ENCODE measurements at places on chromosomes 1 and 21.

GRCh38 chr1:51519865-51520699 lies 1.0 kb upstream of the EPS15 start:
- no peak for DNase-seq

DNA sequence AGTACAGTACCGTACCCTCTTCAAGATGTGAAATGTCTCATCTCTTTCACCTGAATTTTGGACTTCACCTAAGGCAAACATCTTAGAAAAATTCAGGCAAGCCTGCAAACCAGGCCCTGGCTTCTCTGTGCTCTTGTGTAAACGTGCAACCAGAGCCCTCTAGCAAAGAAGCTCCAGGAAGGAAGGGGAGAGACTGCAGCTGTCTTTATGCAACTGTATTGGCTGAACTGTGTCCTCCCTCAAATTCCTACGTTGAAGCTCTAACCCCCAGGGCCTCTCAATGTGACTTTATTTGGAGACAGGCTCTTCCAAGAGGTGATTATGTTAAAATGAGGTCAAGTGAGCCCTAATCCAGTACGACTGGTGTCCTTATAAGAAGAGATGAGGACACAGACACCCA lies 60.3 kb downstream of the SLC45A1 start:
- no peak for DNase-seq

DNA sequence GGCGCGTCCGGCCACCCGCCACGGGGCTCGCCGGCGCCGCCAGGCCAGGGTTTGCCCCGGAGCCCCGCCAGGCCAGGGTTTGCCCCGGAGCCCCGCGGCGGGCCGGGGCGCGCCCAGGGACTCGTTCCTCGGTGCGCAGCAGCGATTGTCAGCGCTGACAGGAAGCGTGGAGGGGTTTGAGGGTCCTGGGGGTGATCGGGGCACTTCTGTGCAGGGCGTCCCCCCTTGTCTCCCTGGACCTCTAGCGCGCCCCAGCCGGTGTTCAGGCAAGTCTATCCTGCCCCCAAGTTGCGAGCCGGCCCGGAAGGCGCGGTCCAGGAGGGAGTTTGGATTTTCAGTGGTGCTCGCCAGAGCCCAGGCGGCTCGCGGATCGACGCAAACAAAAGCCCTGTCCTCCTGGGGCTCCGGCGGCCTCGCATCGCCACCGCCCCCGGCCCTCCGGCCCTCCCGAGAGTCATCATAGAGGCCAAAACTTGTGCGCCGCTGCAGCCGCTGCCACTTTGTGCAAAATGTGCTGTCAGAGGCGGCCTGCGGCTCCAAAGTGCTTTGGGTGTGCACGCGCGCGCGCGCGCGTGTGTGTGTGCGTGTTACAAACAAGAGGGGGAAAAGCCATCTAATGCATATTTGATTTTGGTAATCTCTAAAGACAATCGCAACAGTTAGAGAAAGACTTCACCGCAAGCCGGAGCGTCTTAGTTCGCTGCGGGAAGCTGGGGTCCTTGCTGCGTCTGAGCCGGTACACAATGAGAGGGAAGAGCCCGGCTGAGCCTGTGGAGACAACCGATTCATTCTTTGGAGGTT lies 1.0 kb downstream of the ROR1 start:
- peak; percentile 34 for DNase-seq

- DNase-seq = peak; percentile 37
These were observed 456 bp upstream of the SMYD2 start for GRCh38 chr1:214280386-214281020.

DNA sequence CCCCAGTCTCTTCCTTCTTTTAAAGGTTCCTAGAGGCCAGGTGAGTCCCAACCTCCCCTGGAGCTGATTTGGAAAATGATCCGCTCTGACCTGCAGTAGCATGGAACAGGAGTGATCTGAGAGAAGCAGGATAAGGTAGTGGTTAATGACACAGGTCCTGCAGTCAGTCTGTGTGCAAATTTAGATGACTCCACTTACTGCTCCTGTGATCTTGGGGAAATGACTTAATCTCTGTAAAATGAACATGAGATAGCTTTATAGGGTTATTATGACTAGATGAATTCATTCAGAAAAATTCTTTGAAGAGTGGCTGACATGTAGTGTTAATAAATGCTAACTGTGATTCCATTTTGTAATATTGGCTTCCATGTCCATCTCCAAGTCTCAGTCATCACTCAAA lies 374.9 kb upstream of the CAMK1G start:
- no peak for DNase-seq

GRCh38 chr1:203199816-203200571 lies 13.5 kb upstream of the CHI3L1 start:
- DNase-seq = no peak

- DNase-seq = no peak
These were observed 30.0 kb upstream of the NRDC start for GRCh38 chr1:51908499-51908898.

GRCh38 chr1:165610866-165611265 lies 20.2 kb upstream of the MGST3 start:
- no peak for DNase-seq

- DNase-seq = no peak
These were observed 13.0 kb downstream of the EDARADD start for GRCh38 chr1:236407059-236407458.

DNA sequence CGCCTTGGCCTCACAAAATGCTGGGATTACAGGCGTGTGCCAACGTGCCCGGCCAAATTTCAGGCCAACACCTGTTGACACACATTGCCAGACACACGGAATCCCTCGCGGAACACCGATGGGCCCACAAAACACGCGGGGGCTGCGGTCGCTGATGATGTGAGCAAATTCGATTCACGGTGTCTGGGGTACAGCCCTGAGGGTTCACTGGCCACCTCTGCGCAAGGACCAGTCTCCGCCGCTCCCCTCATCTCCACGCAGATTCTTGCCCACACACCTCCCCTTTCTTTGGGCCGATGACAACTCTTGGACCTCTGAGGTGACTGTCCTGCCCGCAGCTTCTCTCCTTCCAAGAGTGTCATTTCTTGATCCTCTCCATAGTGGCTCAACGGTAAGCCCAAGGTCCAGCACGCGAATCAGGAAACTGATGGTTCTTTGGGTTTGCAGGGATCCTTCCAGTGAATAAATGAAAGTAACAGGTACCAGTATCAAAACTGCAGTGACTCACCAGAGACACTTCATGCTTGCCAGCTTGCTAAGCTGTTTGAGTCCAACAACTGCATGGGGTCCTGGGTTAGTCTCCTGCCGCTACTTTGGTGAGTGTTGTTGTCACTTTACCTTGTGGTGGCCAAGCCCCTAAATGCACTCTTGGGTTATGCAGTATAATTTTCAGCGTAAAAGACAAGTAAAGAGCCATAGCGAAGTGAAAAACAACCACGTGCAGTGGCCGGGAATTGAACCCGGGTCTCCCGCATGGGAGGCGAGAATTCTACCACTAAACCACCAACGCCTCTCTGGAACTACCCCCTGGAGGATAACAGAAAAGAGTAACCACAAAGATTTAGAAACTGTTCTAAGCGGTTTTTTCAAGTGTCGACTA lies 11.0 kb upstream of the RNU1-3 start:
- no peak for DNase-seq

- peak; percentile 46 for DNase-seq
These were observed 119.7 kb downstream of the HHAT start for GRCh38 chr1:210448297-210448892.

DNA sequence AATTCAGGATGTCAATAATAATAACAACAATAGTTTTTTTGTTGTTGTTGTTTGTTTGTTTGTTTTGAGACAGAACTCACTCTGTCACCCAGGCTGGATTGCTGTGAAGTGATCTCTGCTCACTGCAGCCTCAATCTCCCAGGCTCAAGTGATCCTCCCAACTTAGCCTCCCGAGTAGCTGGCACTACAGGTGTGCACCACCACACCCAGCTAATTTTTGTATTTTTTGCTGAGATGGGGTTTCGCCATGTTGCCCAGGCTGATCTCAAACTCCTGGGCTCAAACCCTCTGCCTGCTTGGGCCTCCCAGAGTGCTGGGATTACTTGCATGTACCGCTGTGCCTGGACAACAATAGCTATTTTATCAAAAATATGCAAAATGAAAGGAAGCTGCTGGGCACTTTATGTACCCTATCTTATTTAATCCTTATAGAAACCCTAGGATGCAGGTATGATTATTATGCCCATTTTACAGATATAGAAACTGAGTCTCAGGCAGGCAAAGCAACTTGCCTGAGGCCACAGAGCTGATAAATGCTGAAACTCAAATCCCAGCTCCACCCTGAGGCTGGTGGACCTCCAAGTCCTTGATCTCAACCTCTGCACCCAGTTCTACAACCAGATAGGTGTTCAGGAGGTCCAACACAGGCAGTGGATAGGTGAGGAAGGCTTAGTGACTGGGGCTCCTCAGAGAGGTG lies 57.4 kb upstream of the CTPS1 start:
- DNase-seq = no peak

DNA sequence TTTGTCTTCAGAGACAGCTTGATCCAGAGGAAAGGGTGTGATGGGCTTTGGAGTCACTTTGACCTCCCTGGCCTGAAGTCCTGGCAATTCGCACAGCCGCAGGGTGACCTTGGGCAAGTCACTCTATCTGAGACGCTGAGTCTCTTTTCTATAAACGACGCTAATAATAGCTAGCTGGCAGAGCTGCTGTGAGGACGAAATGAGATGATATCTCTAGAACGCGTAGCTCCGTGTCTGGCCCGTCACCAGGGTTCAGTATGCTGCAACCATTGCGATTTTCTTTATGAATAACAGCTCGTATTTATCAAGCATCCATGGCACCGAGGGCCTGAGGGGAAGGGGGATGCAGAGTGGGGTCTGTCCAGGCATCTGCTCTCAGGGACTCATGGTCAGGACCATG lies 58.7 kb downstream of the IGSF21 start:
- DNase-seq = no peak

- DNase-seq = no peak
These were observed 58.8 kb downstream of the MAP3K21 start for GRCh38 chr1:233386336-233386735.

DNA sequence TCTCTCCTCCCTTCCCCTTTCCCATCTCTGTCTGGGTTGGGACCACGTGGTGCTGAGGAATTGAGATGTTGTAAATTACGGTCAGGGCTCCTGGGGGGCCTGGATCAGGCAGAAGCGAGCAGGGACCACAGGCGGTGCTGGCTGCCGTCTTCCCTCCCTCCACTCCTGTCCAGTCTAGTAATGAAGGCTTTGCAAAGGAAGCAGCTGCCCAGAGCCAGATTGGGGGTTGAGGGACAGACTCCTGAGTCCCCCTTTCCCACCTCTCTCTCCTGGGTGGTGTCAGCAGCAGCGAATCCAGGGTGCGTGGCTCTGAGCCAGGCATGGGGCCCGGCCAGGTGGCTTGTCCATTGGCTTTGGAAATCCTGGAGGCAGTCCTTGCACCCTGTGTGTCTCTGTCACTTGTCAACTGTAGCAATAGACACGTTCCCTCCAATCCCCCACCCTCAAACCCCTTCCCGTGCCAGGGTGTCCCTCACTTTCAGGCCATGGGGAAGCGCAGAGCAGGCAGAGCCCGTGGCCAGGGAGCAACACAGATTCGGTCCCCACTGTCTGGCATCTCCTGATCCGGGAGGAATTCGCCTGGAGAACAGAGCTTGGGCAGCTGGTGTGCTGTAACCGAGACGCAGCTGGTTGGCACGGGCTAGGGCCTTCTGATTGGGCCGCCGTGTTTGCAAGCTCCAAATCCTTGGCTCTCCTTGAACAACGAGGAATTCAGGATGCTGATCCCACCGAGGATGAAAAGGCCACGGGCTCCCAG lies 64.8 kb upstream of the WNT4 start:
- DNase-seq = no peak

DNA sequence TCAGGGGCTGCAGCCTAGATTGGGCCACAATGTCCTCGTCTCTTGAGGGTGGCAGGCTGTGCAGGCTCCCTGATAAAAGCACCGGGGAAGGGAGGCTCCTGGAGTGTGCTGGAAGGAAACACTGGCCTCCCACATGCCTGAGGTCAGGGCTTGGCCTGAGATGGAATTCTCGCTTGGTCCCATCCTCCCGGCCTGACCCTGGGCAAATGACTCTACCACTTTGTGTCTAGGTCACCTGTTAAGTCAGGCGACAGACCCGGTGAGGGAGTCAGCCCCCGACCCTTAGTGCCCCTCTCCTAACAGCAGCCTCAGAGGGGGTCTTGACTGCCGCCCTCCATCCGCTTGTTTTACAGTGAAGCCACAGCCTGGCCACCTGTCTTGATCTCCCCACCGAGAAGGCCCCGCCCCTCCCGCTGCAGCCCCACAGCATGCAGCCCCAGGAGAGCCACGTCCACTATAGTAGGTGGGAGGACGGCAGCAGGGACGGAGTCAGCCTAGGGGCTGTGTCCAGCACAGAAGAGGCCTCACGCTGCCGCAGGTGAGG lies 2.5 kb downstream of the SMIM1 start:
- DNase-seq = peak; percentile 68

DNA sequence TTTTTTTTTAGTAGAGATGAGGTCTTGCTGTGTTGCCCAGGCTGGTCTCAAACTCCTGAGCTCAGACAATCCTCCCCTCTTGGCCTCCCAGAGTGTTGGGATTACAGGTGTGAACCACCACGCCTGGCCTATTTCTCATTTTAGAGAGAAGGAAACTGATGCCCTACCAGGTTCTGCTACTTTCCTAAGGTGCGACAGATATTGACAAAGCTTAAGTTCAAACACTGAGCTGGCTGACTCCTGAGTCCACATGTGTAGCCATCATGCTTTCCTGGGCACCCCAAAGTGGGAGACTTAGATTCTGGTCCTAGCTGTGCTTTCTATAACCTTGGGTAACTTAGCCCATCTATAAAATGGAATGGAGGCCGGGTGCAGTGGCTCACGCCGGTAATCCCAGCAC lies 5.1 kb upstream of the TMEM222 start:
- no peak for DNase-seq

DNA sequence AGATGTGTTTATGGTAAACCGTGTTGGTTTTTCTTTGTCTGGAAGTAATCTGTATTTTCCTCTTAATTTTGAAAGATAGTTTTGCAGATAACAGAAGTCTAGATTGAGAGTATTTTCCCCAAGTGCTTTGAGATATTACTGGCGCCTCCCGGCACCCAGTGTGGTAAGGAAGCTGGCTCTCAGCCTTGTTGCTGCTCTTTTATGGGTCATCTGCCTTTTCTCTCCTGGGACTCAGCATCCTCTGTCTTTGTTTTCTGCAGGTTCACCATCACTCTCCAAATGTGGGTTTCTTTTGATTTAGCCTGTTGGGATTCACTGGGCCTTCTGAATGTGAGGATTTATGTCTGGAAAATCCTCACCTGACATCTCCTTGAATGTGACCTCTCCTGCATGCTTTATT lies 37.4 kb downstream of the POFUT2 start:
- DNase-seq = no peak

DNA sequence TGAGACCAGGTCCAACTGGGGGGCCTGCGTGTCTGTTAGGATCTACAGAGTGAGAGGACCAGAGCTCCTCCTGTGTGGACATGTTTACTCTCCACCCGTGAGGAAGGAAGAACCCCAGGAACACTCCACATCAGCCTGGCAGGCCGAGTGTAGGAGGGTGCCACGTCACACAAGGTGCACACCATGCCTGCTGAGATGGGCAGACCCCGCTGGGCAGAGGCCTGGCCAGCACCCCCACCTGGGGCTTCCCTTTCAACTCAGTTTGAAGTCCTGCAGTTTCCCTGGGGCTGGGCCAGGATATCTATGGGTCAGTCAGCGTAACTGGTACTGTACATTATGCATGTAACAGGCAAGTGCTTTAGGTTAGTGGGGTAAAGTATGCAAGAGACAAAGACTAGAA lies 30.1 kb upstream of the PCBP3 start:
- no peak for DNase-seq

GRCh38 chr1:240091614-240092300 lies at the start of gene FMN2:
Gene FMN2 (plus strand): TSS chr1:240091883. CDS start chr1:240092110, 227 bp downstream.
- DNase-seq = peak; percentile 94

GRCh38 chr1:78603206-78603605 lies 17.0 kb upstream of the IFI44L start:
- DNase-seq = no peak
